ENCODE measurements at places on chromosomes 2 and 18.

DNA sequence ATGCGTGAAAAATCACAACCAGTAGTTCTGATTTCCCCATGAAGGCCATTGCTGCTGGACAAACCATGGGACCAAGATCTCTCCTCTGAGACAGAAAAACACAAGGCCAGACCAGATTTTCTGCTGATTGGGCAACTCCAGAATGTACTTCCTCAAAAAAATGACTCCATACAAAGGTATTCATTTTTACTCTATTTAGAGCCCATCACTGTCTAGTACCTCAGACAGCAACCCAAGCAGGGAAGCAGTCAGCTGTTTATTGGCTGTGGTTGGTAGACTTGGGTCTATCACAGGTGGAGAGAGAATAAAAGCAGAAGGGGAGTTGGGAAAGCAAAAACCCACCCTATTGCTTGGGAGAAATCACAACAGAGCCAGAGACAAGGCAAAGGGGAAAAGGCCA lies 219.9 kb downstream of the PIK3C3 start:
- DNase-seq = no peak

DNA sequence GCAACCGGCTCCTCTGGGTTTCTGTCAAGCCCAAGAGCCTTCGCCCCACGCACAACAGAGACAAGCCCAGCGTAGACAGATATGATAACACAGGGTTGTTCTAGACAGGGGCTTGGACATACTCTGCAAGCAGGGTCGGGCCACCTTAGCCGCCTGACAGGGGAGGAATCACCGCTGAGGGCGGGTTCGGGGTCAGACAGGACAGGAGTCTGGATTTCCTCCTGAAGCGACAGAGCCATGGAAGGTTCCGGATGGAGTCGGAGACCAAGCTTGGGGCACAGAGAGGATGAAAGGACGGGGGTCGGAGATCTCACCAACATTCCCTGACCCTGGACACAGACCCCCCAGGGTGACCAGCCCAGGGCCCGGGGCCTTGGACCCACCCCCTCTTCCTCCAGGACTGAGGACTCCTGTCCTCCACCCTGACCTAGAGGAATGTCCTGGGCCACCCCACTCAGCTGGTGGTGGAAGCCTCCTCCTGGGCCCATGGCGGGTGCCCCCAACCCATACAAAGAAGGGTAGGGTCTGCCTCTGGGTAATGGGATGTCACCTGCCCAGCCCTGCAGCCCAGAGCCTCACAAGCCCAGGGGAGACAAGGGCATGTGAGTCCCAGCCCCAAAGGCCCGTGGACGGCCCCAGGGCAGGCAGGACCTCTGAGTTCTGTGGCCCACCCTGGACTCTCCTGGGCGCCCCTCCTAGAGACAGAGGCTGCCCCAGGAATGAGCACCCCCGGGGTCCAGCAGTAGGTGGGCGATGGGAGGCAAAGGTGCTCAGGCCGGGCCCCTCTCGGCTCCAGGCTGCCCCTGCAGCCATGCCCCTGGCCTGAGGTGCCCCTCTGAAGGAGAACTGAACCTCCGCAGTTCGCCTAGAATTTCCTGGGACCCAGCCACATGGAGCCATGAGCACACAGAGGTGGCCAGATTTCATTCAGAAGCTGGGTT lies 44.1 kb upstream of the GPC1 start:
- no peak for DNase-seq

GRCh38 chr2:60706021-60706420 lies 50.0 kb upstream of the PAPOLG start:
- no peak for DNase-seq

DNA sequence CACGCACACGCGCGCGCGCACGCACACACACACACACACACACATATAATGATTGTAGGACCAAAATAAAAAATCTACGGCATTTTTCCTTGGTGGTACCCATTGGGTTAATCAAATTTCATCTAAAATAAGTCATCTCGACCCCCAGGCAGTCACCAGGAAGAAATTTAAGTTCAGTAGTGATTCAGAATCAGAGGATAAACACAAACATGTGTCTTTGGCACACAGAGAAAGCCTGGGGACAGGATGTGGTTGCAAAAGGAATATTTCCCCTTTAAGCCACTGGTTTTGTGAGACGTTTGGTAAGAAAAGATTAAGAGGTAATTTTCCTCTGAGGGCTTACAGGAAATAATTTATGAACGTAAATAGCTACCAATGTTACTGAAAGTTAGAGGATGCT lies 171.6 kb upstream of the PIEZO2 start:
- no peak for DNase-seq

GRCh38 chr18:75213611-75214331 lies 3.2 kb downstream of the TSHZ1 start:
- DNase-seq = no peak

DNA sequence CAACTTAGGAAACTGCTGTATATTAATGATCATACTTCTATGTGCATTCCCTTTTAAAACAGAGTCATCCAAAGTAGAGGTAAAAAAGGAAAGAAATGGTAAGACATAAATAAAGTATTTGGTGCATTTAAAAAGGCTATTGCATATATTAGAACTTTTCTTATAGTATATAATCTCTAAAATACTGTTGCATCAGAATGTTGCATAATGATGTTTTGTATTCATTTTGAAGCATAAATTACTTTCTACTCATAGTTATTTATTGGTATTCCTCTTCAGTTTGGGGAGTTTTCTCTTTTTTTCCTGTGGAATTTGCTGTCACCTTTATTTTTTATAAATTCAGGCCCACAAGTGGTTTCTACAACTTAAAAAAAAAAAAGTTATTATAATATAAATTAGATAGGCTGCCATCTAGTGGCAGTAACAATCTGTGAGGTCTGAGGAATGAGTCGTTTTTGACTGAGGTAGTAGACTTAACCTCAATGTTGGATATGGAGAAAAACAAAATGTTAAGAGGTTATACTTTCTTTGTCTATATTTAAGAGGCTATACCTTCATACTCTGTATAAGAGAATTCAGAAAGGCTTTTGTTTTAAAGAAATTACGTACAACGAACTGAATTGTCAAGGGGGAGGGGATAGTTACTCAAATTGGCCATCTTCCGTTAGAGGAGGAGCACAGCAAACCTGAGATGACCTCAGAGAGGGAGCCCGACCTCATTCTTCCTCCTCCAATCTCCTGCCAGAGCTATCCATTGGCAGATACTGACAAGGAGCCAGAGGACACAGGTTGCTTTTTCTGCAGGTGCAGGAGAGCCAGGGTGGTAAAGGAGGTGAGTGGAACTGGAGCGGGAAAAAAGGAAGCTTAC lies 23.8 kb downstream of the ANKAR start:
- DNase-seq = no peak

DNA sequence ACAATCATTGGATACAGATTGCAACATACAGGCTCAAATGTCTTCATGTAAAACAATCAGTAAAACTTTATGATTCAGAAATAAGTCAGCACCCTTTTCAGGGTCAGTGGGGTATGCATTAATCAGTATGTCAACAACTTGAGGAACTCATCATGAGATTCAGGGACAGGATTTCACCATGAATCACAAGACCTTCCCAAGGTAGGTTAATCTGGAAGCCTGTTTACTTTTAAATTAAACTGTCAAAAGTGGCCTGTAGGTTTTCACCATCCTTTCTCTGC lies 104.8 kb downstream of the SP100 start:
- DNase-seq = no peak

GRCh38 chr2:203740871-203741281 lies 34.4 kb downstream of the CD28 start:
- DNase-seq = no peak

GRCh38 chr2:217045700-217046475 lies 186.0 kb upstream of the TNP1 start:
- DNase-seq = no peak

DNA sequence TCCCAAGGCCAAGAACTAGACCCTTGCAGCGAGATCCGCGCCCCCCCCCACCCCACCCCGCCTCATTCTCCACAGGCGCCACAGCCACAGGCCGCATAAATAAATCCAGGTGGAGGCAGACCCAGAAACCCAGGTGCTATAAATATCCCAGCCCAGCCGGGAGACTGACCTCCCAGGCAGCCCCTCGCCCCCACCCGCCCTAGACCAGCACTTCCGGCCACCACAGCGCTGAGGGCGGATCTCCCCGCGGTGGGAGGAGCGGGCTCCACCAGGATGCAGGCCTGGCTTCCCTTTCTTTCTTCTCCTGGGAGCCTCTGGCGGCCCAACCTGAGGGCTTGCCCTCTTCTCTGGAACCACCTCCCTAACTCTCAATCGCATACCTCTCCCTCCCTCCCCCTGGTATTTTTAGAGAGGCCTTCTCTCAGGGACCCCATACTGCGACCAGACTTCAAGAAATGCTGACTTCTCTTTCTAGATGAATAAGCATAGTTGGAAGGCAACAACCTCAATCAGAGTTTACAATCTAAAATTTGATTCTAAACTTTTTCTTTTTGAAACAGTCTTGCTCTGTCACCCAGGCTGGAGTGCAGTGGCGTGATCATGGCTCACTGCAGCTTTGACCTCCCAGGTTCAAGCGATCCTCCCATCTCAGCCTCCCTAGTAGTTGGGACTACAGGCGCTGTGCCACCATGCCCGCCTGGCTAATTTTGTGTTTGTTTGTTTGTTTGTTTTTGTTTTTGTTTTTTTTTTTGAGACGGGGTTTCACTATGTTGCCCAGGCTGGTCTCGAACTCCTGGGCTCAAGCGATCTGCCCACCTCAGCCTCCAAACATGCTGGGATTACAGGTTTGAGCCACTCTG lies 55.0 kb downstream of the PKDCC start:
- peak; percentile 27 for DNase-seq

- no peak for DNase-seq
Observed at GRCh38 chr2:236001166-236001828, 166.9 kb downstream of the GBX2 start.

GRCh38 chr2:166092889-166093288 lies 34.9 kb downstream of the SCN1A start:
- DNase-seq = no peak

GRCh38 chr18:1294229-1294628 lies 389.6 kb downstream of the ADCYAP1 start:
- DNase-seq = no peak

- peak; percentile 23 for DNase-seq
Observed at GRCh38 chr2:88199912-88200682, 30.0 kb downstream of the THNSL2 start.
